Sigmoid colon (tissue), 7 donors: ENCODE measurements at places on chromosomes 5 and 9. TPM values are rescaled to one million over a fixed set of nuclear protein-coding genes. Genes with fewer than 3 reads are reported as not detected.

- no peak overlapping the region for H3K27ac ChIP-seq
- no peaks in the 10 kb centered on the region for H3K27me3 ChIP-seq
- H3K4me3 ChIP-seq: no peak overlapping the region
- no peak for DNase-seq
- H3K4me1 ChIP-seq: no peaks in the 10 kb centered on the region
Observed at GRCh38 chr5:5403741-5404140, 18.7 kb upstream of the ICE1 start.

SOWAHA gene
- total RNA-seq: 0.16 TPM

BARHL1 gene
- total RNA-seq: not detected

DNA sequence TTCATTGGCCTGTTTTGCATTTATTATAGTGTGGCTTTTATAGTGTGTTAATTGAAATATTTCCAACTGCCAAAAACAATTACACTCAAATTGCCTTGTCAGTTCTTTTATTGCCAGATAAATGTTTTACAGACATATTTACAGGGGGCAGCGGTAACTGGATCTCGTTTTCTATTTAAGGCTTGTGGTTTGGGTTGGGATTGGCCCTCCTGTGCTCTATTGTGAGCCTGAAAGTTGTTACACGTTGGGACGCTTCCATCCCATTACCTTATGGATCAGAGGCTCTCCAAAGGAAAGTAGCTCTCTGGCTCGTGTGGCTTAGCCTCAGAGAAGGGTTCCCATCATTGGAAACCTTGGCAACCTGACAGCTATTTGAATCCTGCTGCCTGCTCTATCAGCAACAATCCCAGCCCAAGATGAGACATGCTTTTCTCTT is 20.8 kb downstream of the DNAI1 start:
- H3K4me1 ChIP-seq: no peaks in the 10 kb centered on the region
- H3K27me3 ChIP-seq: no peaks in the 10 kb centered on the region

- no peak overlapping the region for H3K4me3 ChIP-seq
- H3K36me3 ChIP-seq: no peaks in the 10 kb centered on the region
- H3K27me3 ChIP-seq: no peaks in the 10 kb centered on the region
- no peak overlapping the region for H3K27ac ChIP-seq
- no peak for DNase-seq
Observed at GRCh38 chr5:39604491-39604890, 179.7 kb upstream of the DAB2 start.

HRCT1 gene
- 6.4 TPM for total RNA-seq

CACNA1B gene
- 0.33 TPM for total RNA-seq
